ENCODE measurements at places on chromosomes 2 and 18.

DNA sequence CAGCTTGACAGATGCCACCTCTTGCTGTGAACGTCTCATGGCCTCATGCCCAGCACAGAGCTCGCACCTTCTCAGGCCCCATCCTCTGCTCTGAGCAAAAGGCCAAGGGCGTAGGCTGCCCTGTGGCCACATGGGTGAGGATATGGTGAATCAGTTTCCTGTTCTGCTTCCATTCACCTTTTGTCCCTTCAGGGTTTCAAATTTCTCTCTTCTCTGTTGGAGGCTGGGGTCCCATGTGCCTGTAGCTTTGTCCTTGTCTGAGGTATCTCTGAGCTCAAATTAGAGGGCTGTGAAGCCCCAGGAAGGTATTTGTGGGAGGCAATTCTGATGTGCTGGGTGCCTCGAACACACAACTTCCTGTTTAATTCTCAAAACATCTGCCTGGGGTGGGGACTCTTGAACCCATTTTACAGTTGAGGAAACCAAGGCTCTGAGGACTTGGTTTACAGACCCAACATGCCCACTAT, 29.0 kb downstream of the ZAP70 start:
- no peak for DNase-seq

DNA sequence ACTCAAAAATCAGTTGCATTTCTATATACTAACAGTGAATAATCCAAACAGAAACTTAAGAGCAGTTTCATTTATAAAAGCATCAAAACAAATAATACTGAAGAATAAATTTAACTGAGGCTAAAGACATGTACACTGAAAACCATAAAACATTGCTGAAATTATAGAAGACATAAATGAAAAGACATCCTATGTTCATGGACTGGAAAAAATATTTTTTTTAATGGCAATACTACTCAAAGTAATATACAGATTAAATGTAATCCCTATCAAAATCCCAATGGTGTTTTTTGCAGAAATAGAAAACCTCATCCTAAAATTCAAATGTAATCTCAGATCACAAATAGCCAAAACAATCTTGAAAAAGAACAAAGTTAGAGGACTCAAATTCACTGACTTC, 28.6 kb downstream of the ROCK1 start:
- no peak for DNase-seq

DNA sequence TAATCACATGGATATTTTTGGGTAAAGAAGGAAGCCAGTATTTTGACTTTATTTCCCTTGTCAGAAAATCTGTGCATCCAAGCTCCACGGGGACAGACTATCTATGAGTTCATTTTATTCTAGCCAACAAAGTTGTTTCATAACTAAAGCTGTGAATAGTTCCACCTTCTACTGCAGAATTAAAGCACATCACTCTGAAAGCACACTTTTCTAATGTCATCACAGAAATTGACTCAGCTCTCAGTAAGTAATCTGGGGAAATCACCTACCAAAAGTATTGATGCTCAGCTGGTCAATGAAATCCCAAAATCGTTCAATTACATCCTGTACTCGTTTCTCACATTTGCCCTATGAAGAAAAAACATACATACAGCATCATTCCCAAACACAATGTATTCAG, 19.1 kb downstream of the IAH1 start:
- no peak for DNase-seq

DNA sequence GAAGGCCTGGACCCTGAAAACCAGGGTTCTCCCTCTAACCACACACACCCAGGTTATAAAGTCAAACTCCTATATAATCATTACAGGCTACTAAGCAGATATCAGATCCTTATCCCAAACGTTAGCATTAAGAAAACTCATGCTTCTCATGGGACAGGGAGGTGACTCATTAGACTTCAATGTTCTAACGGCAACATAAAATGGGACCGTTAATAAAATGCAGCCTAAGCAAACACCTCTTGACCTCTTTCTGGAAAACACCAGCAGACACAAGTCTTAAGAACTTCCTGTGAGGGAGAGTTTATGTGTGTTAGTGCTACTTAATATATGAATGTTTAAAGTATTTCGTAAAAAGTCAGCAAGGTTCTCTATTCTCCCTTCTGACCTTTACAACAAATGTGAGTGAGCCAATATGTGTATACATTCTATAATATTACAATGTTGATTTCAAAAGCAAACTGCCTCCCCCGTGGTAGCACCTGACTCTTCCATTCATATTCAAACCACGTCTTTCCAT, 31.7 kb downstream of the LPIN2 start:
- DNase-seq: peak; percentile 52

- no peak for DNase-seq
Measured at GRCh38 chr2:182545420-182546167, 118.8 kb upstream of the PDE1A start.

Data from B cell (primary cell).